NCI-H2171 treated with DMSO at 0.1 percent for 48 hours (cell line): ENCODE measurements at places on chromosomes 3 and 15.

DNA sequence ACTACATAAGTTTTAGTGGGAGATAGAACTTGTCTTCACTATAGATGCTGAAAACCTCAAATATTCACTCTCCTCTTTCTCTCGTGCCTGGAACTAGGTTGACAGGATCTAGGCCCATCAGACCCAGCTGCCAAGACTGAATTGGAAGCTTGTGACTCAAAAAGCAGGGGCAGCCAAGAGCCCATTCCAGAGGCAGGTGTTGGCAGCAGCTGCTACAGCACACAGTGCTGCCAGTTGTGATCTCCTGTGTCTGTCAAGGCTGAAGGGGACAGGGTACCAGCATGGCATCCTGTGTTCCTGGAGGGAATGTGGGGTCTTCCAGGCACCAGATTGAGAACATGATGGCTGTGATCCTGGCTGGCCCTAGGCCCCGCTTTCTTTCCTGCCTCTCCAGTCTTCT, 92.5 kb upstream of the MB21D2 start:
- no peak for DNase-seq

GRCh38 chr3:126932188-126932931, 50.6 kb upstream of the PLXNA1 start:
- no peak for DNase-seq

- DNase-seq = no peak
Measured at GRCh38 chr3:111152496-111152895, 80.9 kb downstream of the NECTIN3 start.

- peak; percentile 100 for DNase-seq
Measured at GRCh38 chr15:69096196-69096595, 64.2 kb upstream of the GLCE start.

DNA sequence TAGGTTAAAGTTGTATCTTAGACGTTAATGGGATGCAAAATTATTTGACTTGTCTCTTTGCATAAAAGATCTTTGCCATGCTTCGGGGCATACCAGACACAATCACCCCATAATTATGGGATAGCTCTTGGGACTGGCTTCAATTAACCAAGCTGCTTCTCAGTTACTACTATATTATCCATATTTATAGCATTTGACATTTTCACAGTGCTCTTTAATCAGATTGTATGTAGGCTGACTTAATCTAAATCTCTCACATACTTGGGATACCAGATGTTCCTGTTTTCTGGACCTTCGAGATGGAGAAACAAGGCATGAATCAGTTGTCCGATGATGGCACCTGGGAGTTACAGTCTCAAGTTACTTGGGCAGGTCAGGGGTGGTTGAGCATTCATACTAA, 27.2 kb upstream of the ABHD17C start:
- DNase-seq = no peak

GRCh38 chr15:51706291-51706690, 25.0 kb downstream of the SCG3 start:
- DNase-seq = no peak

- DNase-seq = peak; percentile 30
Measured at GRCh38 chr3:51671734-51672475, 853 bp downstream of the TEX264 start.

- no peak for DNase-seq
Measured at GRCh38 chr15:50906954-50907600, 1.4 kb upstream of the AP4E1 start.

- no peak for DNase-seq
Measured at GRCh38 chr3:25689226-25689625, 24.5 kb upstream of the TOP2B start.

- no peak for DNase-seq
Measured at GRCh38 chr3:132087356-132087755, 52.5 kb upstream of the CPNE4 start.

GRCh38 chr15:77529394-77530159, 103.1 kb downstream of the LINGO1 start:
- DNase-seq = no peak

DNA sequence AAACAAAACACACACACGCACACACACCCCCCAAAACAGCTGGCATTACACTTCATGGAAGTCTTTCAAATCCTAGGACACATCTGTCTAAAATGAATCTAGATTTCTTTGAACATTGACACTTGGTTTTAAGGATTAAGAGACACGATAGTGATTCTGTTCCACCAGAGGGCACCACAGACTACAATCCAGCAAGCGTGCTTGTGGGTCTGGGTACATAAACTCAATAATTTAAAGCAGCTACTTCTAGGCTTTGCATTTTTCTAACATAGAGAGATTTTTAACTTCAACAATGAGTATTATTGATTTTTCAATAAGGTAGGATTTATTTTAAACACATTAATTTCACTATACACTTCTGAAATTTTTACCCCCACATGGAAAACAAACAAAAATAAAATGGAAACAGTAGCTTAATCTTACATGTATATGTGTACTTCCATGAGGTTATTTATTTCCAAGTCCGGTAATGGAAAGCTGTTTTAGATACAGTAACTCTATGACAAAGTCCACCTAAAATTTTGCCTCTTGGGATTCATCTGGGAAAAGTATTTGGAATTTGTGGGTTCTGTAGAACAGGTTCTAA, 564.0 kb upstream of the TGFBR2 start:
- DNase-seq = peak; percentile 46
